ENCODE measurements at places on chromosomes 16 and 17. TPM values are rescaled to one million over a fixed set of nuclear protein-coding genes. Genes with fewer than 3 reads are reported as not detected.

PITPNM3 gene
- total RNA-seq, result 2.9 TPM

KRT12 gene
- not detected for total RNA-seq

- DNase-seq, result no peak
These were observed 93.0 kb downstream of the UTP18 start for GRCh38 chr17:51353296-51353695.

DNA sequence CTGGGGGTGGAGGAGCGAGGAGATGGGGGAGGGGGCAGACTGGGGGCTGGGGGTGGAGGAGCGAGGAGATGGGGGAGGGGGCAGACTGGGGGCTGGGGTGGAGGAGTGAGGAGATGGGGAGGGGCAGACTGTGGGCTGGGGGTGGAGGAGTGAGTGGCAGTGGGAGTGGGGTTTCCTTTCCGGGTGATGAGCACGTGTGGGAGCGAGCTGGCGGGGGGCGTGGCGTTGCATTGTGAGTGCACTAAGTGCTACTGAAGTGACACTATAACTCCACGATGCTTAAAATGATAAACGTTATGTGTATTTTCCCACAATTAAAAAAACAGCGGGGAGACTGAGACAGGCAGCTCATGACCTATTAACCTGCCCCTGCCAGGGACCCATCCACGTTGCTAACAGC lies 46.3 kb downstream of the CBFA2T3 start:
- DNase-seq, result no peak

RAMP2 gene
- 5.2 TPM for total RNA-seq

- DNase-seq, result no peak
These were observed 46.9 kb upstream of the WSCD1 start for GRCh38 chr17:6023036-6023831.

- no peak for DNase-seq
These were observed 15.5 kb downstream of the UTS2R start for GRCh38 chr17:82386881-82387704.

SMIM36 gene
- total RNA-seq, result not detected

OR4D1 gene
- total RNA-seq, result not detected

NPIPA5 gene
- total RNA-seq, result 15.0 TPM

All from Peyer's patch (tissue), 4 donors.